ENCODE measurements at places on chromosomes 11 and 22.

- DNase-seq: no peak
Observed at GRCh38 chr11:85902353-85902752, 47.2 kb downstream of the CCDC83 start.

- DNase-seq: peak; percentile 52
Observed at GRCh38 chr11:67117672-67118180, 1.3 kb upstream of the KDM2A start.

DNA sequence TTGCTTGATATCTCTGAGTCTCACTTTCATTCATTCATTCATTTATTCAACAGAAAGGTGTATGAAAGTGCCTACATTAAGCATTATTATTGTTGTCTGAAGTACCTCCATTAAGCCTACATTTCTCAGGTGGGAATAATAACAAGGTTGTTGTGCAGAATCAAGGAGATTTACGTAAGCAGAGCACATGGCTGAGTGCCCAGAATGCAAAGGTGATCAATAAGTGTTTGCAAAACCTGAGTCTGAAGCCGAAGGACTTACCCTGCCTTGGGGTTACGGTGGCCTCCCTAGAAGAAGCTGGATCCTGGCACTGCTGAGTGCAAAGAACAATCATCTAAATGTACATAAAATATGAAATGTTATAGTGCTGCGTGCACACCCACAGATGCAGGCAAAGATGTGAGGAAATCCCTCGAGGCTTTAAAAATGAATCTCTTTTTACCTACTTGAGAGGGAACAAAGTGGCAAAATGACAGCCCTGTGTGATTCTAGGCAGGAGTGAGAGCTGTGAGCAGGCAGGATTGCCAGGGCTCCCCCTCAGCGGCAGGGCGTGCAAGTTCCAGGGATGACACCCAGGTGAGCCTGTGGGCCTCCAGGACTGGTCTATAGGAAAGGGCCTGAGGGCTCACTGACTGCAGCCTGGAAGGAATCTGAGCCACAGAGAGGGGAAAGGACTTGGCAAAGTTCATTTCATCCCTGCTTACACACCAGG is 133.1 kb upstream of the TBCEL start:
- no peak for DNase-seq

GRCh38 chr11:65968600-65969482 is 7.3 kb downstream of the SART1 start:
- DNase-seq: no peak

DNA sequence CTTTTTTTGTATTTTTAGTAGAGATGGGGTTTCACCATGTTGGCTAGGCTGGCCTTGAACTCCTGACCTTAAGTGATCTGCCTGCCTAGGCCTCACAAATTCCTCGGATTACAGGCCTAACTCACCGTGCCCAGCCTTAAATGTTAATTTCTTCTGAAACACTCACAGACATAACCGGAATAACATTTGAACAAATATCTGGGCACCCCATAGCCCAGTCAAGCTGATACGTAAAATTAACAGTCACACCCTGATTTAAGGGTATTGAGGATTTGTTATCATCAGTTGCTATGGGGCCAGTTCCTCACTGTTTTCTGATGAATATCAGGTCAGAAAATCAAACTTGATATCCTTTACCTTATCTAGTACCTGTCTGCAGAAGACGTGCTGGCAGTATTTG is 23.0 kb upstream of the OR9Q1 start:
- DNase-seq: no peak

DNA sequence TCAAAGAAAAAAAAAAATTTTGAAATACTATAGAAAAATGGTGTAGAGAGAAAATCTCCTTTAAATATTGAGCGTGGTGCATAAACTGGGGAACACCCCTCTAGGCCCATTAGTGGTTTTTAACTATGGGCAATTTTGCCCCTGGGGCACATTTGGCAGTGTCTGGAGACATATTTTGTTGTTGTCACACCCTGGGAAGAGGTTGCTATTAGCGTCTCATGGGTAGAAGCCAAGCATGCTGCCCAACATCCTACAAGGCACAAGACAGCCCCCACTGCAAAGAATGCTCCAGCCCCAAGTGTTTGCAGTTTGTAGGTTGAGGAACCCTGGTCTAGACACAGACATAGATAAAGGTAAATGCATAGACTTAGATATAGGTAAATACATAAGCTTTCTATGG is 92.6 kb downstream of the KIAA1671 start:
- DNase-seq: no peak

GRCh38 chr11:33160136-33160535 is 1.1 kb downstream of the CSTF3 start:
- DNase-seq: no peak

- DNase-seq: no peak
Observed at GRCh38 chr11:124699547-124699946, 25.8 kb downstream of the SPA17 start.

GRCh38 chr11:63846897-63847296 is 8.0 kb downstream of the MARK2 start:
- no peak for DNase-seq

DNA sequence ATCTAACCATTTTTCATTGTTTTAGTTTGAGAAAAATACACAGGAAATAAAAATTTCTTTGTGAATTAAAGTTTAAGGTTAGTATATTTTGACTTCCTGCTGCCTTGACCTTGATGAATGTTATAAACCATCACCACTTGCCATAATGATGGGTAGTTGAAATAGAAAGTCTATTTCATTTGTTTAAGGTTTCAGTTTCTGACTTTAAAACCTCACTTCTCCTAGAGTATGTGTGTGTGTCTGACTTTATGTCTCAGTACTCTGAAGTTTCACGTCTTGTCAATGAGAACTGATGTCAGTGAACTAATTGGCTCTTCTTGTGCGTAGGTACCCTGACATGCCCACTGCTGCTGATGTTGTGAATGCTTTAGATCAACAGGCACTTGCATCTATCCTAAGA is 188.2 kb downstream of the METTL15 start:
- DNase-seq: no peak

GRCh38 chr11:47152953-47153950 is 23.4 kb downstream of the ARFGAP2 start:
- DNase-seq: peak; percentile 51

DNA sequence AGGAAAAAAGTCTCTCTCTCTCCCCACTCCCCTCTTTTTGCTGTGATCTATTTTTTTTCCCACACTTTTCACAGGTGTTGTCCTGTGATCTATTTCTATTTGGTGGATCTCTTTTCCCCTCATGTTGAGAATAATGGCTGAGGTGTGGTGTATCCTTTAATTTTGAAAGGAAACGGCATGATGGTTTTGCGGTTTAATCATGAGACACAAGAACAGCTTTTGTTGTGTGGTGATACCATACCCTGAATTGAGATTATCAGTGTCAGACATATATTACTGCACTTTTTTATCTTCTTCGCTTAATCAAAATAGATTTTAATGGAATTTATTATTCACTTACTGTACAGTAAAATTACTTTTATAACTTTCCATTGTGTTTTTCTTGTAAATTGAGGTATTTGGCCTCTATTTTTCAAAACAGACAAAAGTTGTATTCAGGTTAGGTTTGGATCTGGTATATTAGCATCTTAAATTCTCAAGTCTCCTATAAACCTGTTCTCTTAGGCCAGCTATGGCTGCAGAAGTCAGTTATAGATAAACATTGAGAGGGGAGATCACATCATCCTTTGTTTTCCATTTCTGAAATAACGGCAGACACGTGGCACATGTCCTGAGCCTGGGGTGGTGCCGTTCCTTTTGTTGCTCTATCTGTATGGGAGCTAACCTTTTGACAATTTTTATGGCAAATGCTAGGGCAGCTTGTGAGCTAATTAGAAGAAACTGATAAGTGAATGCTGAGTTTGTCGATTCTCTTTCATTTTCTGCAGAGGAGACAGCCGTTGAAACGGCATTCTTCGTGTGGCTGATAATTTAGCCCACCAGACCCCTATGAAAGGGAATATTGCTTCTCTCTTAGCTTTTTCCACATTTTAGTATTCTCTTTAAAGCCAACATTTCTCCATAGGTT is 25.8 kb downstream of the NF2 start:
- no peak for DNase-seq

DNA sequence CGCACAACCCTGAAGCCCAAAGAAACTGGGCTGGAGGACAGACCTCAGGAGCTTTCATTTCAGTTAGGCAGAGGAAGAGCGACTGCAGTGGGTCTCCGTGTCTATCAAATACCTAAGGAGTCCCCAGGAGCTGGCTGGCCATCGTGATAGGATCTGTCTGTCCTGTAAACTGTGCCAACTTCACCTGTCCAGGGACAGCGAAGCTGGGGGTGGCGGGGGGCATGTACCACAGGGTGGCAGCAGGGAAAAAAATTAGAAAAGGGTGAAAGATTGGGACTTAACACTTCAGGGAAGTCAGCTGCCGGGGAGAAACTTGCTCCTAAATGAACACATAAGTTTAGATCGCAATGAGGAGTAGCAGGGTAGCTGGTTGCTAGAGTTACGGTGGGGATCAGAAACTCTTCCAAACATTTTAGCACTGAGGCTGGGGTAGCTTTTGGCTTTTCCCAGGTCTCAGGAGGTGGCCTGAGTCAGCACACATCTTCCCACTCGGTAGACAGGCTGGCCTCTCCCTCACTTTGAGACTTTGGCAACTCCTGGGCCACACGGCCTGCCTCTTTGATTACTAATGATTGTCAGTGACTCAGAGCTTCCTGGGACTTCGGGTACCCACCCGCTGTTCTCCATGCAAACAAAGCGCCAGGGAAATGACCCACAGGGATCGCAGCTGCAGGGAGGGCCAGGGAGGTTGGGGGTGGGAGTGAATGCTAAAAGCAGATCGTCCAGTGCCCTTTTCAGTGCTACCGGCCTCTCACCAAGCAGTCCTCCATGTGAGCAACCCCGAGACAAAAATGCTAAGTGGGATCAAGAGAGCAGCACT is 2.9 kb upstream of the MTFP1 start:
- DNase-seq: peak; percentile 55

DNA sequence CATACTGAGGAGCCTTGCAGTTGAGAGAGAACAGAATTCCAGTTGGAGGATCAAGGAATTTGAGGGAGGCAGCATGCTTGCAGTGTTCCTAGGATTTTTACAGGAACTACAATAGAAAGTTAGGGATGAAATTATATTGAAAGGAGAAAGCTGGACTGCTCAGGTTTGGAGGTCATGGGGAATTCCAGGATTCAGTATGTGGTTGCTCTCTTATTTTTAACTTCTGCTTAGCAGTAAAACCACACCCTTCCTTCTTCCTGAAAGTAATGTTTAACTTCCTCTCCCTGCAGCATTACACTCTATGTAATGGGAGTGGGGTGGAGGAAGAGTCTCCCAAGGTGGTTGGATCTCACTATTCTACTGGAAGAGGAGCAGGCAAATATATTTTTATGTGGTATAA is 31.3 kb downstream of the CTNND1 start:
- DNase-seq: no peak

DNA sequence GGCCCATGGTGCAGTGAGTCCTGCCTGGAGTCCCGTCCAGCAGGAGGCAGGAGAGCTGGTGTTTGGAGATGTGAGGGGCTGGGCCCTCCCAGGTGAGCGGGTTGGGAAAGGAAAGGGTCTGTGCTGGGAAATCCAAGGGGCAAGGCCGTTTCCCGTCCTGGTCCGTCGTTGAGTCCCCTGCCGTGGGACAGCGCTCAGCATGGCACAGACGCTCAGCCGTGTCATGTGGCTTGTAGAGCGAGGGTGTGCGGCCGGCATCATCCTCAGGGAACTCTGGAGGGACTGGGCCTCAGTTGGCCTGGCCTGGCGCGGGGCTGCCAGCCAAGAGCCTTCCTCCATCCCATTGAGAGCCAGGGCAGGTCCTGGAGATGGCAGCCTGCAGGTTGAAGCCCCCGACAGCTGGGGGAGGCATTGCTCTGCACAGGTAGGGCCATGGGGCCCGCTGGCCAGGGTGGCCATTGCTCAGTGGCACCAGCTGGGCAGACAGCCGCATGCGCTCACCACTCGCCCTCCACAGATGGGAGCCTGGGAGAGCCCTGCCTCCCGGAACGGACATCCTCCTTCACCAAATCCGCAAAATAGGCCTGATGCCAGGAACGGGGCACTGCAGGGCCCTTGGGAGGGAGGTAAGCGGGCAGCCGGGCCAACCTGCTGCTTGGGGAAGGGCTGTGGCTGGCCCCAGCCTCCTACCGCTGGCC is 28.7 kb downstream of the KCNQ1 start:
- no peak for DNase-seq

DNA sequence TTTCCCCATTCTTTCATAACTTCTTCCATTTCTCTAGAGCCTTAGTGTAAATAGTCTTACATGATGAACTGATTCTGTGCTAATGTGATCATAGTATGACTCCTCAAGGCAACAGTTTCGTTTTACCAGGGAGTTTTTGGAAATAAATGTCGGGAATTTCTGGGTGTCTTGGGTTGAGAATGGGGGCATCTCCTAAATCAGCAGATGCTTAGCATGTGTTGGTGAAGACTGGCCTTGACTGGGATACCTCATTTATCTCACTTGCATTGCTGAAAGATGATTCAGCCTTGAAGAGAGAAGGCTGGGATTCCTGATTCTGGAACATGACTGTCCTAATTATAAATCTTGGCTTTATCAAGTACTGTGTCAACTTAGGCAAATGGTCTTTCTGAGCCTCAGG is 115.7 kb upstream of the C11orf87 start:
- DNase-seq: no peak

DNA sequence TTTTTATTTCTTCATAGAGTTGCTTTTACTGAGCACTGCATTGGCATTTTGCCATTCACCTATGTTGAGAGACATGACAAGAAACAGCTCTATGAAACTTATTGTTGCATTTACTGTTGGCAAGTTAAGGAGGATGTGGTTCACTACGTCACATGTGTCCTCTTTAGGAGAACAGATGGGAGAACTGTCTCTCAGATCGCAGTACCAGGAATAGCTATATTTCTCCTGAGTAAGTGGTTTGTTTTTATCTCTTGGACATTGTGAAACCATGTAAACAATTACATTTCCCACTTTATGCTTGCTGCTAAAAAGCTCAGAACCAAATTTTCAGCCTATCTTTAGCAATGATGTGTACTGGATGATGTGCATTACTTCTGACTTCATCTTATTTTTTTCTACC is 34.8 kb upstream of the PSMA1 start:
- no peak for DNase-seq
